ENCODE measurements at places on chromosomes 3 and 15.

GRCh38 chr15:27706300-27706699 is 392.8 kb downstream of the OCA2 start:
- no peak for DNase-seq

- no peak for DNase-seq
Measured at GRCh38 chr3:108130236-108130635, 39.4 kb upstream of the CD47 start.

DNA sequence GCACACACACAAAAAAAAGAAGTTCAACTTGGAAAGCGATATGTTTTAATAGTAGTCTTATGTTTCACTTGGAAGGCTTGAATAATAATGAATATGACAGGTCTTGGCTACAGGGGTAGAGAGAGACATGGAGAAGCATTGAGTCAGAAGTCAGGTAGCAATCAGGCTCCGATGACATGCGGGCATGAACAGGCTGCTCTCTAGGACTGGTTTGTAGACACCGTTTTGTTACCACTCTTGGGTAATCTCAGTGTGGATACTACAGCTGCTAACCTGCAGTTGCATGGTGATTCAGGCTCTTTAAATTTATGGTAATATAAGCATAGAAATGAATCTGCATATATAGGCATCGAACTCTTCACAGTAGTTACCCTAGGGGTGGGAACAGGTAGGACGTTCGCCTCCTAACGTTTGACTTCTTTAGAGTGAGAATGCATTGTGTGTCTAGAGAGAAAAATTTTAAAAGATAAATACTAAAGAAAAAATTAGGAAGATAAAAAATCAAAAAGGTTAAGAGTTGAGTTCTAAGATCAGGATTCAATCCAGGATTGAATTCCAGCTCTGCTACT is 241.6 kb upstream of the KBTBD8 start:
- DNase-seq: no peak

DNA sequence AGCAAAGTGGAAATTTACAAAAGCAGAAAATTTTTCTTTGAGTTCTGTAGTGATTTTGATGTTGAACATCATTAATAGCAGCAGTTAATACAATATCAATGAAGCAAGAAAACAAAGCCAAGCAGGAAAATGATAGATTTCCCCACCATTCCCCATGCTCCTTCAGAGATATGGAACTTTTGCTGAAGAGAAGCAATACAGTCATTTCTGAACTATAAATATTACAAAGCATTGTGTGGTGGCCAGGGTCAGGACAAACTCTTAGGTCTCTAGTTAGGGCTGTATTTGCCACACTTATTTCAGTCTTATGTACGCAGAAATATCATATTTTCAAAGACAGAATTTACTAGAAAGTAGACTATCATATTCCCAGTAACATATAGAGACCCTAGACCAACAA is 88.8 kb upstream of the P3H2 start:
- no peak for DNase-seq

- no peak for DNase-seq
Measured at GRCh38 chr3:113648524-113648923, 47.9 kb downstream of the USF3 start.

DNA sequence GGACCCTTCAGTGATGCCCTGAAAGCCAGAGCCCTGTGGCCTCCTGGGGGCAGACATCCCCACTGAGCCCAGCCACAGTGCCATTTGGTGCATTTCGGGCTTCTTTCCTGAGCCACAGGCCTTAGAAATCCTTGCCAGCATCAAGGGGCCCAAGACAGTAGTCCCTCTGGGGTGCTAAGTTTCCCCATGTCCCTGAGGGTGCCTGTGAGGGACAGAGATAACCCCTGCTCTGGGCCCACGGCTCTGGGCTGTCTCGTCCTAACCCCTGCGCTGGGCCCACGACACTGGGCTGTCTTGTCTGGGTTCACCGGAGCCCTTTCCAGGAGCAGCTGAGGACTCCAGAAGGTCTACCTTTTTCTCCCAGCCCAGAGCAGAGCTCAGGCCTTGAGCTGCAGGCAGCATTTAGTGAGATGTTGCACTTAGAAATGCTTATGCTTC is 45.1 kb upstream of the FGD5 start:
- no peak for DNase-seq

- peak; percentile 19 for DNase-seq
Measured at GRCh38 chr3:150344079-150344759, 63.9 kb upstream of the TSC22D2 start.

- DNase-seq: no peak
Measured at GRCh38 chr15:87736401-87736800, 520.1 kb downstream of the NTRK3 start.

DNA sequence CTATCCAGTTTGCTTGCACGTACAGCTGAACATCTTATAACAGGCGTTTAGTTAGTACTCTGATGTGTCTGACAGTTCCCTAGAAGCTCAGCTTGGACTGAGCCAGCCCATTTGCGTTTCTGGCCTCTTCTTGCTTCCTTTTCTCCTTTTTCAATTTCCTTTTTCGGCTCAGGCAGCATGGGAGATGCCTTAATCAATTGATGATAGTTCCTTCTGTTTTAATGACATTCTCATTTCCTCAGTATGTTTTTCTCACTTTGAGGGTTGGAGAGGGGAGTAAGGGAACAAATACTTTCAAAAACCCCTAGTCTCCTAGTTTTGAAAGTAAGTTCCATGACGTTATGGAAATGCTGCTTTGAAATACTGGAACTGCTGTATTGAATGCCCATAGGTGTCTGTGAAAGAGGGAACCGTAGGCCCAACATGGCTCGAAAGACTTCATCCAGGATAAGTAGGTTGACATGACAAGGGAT is 18.9 kb downstream of the IL1RAP start:
- no peak for DNase-seq

DNA sequence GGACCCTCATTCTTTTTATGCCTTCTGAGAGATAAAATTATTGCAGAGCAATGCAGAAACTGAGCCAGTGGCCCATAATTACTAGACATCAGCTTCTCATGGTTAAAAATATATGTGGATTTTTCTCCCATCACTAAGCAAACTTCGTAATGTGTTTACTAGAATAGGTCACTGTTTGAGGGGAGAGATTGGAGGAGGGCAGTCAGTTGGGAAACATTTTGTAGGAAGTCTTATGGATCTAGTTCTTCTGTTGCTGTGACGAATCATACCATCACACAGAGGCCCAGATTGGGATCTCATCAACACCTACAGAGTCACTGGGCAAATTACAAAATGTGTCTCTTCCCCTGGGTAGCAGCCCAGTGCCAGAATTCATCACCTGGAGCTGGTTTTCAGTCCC is 81.4 kb downstream of the PDE8A start:
- DNase-seq: no peak

- no peak for DNase-seq
Measured at GRCh38 chr3:37041546-37042195, 48.4 kb downstream of the MLH1 start.

DNA sequence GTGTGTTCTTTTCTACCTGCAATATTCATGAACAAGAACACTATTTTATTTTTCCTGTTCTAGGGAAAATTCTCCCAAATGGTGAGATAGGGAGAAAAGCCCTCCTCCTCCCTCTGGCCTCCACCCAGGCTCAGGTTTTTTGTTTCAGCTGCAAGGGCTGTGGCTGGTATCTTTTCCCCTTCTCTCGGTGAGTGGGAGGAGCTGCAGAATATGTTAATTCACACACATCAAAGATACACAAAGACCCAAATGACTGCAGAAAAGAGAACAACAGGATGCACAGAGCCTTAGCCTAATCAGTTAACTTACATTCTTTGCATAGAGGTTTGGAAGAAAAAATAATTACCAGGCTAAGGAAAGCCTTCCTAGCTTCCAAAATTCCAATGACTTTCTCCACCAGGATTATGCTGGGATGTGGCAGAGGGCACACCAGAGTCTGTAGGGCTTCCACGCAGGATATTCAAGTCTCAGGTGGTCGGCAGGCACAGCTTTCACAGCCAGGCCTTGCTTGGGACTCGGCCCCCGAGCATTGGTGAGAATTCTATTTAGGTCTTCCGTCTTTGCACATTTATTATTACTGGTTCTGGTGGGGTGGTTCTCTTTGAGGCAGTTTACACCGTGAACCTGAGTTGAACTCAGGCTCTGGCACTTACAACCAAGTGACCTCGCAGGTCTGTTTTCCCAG is 64.9 kb downstream of the ABHD5 start:
- DNase-seq: no peak

DNA sequence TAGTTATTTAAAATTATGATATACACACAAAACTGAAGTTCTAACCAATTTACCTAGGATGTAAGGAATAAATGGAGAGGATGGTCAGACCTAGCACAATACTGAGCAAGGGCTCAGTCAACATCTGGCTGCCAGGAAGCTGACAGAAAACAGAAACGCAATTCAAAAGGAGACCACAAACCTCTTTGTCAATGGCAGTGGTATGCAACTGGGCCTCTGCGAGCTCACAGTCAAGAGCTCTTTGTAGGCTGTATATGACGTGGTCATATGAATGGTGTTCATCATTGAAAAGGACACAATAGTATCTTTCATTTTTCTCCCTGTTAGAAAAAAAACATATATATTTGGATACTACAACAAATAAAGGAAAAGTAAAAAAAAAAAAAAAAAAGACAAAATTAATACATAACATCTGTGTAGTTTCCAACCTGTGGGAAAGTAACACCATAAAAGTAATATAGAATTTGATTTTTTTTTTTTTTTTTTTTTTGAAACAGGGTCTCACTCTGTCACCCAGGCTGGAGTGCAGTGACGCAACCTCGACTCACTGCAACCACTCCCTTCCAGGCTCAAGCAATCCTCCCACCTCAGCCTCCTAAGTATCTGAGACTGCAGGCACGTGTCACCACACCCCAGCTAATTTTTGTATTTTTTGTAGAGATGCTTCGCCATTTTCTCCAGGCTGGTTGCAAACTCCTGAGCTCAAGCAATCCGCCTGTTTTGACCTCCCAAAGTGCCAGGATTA is 37.9 kb downstream of the UBR1 start:
- DNase-seq: no peak

GRCh38 chr3:41370307-41370706 is 171.0 kb downstream of the CTNNB1 start:
- no peak for DNase-seq

GRCh38 chr15:40955141-40955903 is 2.1 kb downstream of the CHAC1 start:
- no peak for DNase-seq

DNA sequence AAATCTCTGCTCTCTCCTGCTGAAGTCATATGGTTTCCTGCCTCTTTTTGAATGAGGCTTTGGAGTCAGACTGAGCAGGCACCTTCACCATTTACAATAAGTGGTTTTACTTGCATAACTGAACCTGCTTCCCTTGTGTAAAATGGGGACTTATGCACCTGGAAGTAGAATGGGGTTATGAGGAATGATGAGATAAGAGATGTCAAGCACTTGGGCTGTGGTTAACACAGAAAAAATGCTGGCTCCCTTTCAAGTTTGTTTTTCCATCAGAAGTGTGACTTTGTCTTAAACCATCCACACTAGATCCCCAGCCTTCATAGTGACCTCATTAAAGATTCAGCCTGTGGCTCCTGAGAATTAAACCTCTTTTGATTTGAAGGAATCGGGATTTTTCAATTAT is 5.2 kb downstream of the EXOSC7 start:
- DNase-seq: no peak

GRCh38 chr15:91853511-91853947 is at the start of gene SLCO3A1:
Gene SLCO3A1, plus strand, starts transcription at chr15:91853708.
- no peak for DNase-seq

GRCh38 chr3:64073158-64073761 is 50.0 kb upstream of the PSMD6 start:
- no peak for DNase-seq

DNA sequence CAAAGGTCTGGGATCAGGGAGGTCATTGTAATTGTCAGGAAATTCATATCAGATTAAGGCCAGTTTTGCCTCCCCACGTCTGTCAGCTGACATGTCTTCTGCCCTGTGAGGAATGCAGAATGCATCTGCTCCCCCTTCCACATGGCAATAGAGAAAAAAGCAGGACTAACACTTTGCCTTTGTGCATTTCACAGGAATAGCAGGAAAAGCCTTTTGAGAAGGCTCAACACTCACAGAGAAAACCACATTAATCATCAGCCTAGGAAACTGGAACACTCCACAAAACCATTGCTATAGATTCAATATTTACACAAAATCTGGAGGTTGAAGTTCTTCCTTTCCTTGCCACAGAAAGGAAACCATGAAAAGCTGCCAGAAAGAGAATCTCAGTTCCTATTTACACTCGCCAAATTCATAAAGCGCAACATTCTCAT is 165.2 kb upstream of the HES1 start:
- no peak for DNase-seq

DNA sequence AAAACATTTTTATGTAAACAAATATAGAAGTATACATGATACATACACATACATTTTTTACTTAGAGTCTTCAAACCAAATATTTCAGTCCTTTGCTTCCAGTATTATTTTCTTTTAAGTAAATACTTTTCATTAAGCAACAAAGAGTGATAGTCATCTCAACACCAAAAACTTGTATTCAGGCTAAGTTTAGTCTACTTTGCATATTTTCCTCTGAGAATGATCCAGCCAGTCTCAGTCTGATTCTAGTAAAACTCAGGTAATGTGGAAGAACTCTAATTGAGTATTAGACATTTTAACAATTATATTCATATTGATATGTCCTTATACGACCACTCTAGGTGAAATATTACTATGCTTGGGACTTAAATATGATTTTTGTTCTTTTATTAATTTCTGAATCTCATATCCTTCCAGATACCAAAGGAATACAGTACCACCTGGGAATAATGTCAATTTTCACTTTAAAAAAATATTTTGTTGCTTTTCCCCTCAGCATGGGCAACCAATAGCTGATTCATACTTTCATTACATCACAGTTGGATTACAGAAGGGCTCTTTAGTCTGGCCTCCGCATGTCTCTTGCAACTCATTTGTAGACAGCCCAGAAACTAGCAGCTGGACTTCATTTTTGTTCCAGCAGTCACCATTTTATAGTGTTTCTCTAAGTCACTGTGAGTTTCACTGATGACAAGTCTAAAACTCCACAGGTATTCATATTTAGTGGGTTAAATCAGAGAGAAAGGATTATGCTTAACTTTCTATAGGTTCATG is 390.4 kb downstream of the ZBTB20 start:
- DNase-seq: no peak

DNA sequence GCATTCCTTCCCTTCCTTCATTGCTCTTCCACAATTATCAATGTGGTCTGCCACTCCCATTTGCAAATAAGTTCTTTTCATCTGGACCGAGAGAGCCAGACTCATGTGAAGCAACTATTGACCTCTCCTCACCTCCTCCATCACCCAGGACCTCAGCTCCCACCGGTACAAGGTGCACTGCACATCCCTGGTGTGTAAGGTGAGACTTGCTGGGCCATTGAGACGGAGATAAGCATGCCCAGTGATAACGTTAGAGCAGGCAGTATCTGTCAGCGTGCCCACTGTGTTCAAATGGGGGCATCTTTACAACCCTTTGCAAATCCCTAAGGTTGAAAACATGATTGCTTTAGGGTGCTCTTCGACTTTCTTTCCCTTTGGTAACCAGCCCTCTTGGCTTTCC is 154.8 kb downstream of the ADAMTS17 start:
- DNase-seq: no peak

GRCh38 chr3:36911990-36912804 is 32.7 kb downstream of the TRANK1 start:
- no peak for DNase-seq

DNA sequence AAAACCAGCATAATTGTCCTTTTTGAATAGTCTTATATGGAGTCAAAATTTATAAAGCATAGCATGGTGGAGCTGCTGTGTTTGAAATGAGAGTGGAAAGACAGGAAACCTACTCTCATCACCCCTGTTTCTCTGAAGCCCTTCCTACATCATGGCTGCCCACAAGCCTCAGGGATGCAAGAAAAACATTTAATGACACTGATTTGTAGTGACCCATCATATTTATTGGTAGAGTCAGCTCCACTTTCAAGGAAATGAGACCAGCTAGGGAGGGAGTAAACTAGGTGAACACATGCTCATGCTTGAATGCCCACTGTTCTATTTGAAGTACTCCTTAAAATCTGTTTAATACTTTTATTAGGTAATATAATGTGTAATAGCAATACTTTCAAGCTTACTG is 494.3 kb upstream of the KCNMB2 start:
- DNase-seq: no peak

Measured in left renal pelvis (tissue), 4 donors.